ENCODE measurements at places on chromosomes 3 and 15.
A peak's percentile ranks its signal among the peaks of the same experiment; 100 is the strongest.

DNA sequence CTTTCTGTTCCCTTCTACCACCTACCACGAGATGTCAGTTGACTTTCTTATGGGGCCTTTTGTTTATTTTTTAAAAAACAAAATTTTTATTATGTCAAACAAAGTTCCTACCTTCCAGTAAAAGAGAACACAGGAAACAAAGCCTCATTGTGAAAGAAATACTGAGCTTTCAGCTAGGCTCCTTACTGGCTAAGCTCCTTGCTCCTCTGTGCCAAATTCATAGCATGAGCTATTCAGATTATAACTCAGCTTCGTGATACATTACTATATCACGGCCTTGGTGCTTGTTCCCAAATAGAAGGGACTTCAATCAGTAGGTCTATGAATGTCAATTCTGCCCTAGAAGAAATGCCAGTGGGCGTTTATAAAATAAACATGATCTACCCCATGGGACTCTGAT lies 145.8 kb upstream of the CHRM5 start:
- DNase-seq: no peak

GRCh38 chr15:100958326-100959065 lies 39.3 kb downstream of the LRRK1 start:
- no peak for DNase-seq

DNA sequence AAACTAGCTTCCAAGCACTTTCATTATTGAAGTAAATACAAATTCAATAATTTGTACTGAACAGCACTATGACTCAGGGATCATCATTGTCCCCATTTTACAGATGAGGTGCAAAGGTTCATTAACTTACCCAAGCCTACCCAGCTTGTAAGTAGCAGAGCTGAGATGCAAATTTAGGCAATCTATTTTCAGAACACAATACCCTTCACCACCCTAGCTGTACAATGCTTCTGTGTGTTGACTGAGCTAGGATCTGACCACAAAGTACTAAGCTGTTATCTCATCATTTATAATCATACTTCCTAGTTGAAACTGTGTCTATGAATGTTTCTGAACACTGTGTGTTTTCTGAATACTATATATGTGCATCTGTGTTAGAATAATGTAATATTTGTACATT lies 3.2 kb upstream of the ILDR1 start:
- DNase-seq: no peak

DNA sequence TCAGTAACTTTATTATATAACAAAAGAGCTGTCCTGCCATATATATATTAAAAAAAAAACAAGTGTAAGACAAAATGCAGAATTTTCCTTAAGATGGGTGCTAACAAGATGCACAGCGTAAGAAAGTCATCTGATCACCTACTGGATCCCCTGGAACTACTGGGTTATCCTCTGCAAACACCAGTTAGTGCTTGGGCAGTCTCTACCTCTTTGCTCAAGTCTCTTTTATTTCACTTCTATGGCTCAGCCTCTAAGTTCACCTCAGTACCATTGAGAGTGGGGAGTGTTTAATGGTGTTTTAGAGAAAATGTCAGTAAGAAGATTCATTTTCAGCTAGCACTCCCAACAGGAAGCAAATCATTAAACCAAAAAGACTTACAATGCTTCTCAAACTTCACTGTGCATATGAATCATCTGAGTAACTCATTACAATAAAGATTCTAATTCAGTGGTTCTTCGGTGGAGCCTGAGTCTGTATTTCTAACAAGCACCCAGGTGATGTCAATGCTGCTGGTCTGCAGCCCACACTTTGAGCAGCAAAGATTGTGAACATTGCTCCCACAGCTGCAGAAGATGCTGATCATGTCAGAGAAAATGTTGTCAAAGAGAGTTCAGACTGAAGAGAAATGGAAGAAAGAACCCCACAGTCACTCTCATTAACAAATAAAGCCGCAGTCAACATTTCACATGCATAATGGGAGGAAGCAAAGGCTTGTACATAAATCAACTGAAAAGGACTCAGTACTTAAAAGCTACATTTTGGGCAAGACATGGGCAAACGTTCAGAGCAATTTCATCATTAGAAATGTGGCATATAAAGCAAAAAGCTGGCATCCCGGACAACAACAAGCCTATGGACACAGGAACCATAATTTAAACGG lies 227.1 kb upstream of the ATP11B start:
- no peak for DNase-seq

- no peak for DNase-seq
Measured at GRCh38 chr15:74511583-74511982, 29.4 kb upstream of the ARID3B start.

DNA sequence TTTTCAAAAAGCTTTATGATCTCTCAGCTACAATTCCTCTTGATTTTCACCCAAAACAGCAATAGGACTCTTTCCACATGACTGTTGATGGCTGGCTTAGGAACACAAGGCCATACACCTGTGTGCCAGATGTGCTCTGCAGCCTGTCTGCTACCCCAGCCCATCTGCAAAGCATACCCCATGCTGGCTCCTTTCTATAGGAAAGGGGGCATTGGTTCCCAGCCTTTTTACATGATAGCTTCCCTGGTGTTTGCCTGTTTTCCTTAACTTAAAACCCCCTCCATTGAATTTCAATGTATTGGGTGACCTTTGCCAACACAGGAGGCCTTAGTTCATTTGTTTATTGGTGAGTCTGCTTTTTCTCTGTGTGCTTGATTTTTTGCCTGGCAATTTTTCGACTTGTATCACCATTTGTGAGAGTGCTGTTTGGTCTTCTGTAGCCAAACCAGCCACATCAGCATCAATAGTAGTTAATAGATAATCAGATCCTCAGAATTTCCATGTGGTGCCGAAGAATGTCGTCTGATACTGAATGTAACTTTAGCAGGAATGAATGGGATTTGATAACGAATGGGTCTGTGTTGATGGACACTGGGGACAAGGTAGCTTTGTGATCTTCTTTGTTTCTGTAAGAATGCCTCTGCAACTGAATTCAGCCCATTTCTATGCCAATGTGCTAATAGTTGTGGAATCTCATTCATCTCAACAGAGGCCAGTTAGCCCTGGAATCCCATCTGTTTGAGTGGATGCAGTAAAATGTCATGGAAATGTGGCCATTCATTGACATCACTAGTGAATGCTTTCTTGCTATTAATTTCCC lies 272.2 kb upstream of the RARB start:
- DNase-seq: no peak

DNA sequence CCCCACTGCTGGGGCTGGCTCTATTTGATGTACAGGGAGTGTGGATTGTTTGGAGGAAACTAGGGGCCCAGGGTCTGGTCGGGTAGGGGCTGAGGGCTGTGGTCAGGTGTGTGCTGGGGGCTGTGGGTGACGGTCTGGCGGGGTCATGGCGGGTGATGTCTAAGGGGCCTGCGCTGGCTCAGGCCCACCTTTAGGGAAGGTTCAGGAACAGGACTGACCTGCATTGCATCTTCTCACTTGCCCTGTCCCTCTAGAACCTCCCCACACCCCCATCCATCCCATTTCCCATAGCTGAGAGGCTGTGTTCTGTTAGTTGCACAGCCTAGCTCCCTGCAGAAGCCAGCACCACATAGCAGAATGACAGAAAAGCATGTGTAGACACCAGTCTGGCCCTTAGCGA lies 39.1 kb downstream of the SCN5A start:
- no peak for DNase-seq

DNA sequence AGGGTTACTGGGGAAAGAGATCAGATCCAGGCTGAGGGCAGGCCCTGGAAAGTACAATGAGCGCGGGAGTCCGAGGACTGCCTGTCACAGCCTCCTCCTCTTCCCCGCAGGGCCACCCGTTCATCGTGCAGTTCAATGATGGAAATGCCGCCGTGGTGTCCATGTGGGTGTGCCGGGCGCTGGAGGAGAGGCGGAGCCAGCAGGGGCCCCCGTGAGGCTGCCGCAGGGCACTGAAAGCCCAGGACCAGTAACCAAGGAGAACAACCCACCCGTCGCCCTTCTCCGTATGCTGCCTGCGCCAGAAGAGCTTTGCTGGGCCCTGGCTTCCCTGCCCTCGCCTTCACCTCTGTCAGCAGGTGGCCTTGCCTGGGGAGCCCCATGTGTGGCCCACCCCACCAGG lies 18.8 kb upstream of the SKOR1 start:
- DNase-seq: no peak

DNA sequence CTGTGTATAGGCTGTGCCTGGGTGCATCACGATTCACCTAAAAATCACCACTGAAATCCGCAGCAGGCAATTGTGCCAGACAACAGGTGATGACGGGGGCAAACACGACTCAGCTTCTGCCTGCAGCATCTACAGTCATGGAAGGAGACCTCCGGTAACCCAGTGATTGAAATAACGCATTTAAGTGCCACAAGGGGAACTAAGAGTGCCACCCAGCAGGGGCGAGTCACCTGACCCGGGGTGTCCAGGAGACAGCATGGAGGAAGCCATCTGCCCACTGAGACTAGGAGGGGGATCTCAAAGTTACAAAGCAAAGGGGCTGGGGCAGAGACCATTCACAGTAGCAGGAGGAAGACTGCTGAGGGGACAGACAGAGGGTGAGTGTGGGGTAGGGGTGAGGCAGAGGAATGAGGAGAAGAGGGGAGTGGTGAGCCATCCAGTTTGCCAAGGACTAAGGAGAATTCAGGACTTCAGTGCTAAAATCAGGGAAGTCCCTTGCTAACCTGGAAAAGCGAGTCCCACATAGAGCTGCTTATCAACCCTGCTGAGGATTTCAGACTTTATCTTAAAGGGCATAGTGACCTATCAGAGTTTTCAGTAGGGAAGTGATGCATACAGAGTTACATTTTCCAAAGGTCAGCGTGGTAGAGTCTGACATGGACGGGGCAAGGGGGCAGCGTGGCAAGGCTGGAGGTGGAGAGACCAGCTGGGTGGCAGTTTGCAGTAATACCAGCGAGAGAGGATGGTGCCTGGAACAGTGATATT lies 256.7 kb upstream of the HES1 start:
- DNase-seq: no peak

DNA sequence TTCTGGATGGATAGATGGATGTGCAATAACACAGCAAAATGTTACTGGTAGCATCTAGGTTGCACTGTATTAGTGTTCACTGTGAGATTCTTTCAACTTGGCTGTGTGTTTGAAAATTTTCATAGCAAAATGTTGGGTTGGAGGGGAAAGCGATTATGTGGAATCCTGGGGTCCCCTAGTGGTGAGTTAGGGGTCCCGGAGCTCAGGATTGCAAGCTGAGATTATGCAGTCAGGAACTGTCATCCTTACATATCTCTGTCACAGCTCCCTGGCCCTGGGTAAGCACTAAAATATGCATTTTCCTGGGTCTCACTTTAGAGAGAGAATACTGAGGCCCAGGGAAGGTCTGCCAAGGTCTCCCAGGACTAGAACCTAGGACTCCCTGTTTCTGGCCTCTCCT lies 77.2 kb downstream of the CEMIP start:
- DNase-seq: no peak

GRCh38 chr3:197366301-197367044 lies 68.1 kb upstream of the DLG1 start:
- DNase-seq: peak; percentile 88

GRCh38 chr15:53837263-53837662 lies 77.8 kb upstream of the WDR72 start:
- DNase-seq: no peak

DNA sequence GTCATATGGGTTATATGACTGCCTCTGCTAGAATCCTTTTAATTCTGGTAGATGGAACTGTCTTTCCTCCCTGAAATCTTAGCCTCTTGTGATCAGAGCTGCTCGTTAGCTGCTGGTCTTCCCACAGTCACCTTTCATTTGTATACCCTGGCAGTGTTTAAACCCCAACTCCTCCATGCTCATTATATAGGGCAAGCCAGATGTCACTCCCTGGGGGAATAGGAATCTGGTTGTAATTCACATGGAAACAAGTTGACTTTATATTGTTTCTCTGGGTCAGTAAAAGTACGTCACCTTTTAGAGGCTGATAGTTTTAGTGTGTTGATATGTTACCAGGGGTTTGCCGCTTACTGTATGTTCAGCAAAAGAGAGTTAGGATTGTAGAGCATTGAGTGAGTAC lies 103.5 kb downstream of the ITPR1 start:
- DNase-seq: no peak

DNA sequence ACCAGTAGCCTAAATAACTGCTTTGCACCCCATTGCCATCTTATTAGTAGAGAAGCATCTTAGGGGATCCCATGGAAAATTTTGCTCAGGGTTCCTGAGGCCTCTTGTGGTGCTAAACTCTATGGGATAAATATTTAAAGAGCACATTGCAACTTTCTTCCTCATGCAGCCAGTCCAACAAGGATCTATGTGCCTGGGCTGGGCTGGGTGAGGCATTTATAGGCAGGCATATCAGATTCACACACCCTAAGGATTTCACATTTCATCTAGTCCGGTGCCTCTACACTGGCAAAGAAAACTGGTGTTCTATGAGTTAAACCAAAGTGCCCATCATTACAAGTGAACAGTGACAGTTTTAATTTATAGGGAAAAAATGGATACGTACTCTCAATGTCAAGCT lies 512.3 kb downstream of the EDEM1 start:
- DNase-seq: no peak

DNA sequence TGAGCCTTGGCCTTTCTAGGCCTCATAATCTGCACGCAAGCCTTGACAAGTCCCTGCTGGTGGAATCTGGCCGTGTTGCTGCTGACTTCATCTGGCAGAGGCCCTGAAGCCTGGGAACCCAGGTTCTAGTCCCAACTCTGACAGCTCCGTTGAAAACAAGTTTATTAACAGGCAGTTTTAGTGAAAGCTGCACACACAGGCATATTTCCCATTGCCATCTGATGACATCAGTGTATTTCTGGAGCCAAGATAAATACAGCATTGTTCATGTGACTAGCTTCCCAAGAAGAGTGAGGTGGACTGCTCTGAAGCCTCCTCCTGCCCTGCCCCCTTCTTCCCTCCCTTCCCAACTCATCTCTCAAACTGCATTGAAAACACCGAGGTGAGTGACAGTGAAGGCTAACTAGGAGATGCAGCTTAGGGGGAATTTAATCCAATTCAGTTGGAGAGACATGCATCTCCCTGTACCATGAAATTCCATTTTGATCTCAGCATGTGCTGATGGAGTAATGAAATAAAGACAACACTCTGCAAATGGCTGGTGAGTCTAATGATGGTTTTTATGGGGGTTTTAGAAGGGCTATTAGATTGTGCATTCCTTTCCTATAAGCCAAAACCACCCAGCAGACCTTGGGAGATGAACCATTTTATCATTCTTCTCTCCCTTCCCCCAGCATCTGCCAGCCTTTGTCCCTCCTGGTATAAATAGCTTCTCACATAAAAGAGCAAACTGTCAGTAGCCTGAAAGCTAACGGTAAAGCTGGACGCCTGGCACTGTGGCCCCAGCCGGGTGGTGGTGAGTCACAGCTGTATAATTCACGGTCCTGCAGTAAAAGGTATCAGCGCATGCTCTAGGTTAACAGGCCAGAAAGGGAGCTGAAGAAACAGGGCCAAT lies 38.0 kb downstream of the PRICKLE2 start:
- peak; percentile 99 for DNase-seq

GRCh38 chr3:127802606-127803005 lies 19.7 kb downstream of the MGLL start:
- no peak for DNase-seq

DNA sequence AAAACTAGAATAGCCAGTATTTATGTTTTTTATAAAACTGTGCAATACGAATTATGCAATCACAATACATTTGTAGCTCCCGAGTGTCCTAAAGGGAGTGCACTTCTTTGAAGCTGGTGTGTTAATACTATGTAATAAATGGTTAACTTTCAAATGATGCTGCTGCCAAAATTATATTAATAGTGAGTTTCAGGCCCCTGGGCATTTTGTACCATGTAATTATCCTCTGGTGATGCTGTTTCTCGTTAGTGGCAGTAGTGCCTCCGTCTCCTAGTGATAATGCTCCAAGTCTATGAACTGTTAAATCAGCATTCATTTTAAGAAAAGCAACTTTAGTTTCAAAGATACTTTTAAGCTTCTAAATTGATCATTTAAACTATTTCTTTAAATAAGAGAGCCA lies 132.7 kb upstream of the BHLHE40 start:
- DNase-seq: no peak

GRCh38 chr3:117193390-117193789 lies 483.8 kb downstream of the TUSC7 start:
- DNase-seq: no peak

Measured in retinal pigment epithelial cell (primary cell).